ENCODE measurements at places on chromosomes 4 and X.

DNA sequence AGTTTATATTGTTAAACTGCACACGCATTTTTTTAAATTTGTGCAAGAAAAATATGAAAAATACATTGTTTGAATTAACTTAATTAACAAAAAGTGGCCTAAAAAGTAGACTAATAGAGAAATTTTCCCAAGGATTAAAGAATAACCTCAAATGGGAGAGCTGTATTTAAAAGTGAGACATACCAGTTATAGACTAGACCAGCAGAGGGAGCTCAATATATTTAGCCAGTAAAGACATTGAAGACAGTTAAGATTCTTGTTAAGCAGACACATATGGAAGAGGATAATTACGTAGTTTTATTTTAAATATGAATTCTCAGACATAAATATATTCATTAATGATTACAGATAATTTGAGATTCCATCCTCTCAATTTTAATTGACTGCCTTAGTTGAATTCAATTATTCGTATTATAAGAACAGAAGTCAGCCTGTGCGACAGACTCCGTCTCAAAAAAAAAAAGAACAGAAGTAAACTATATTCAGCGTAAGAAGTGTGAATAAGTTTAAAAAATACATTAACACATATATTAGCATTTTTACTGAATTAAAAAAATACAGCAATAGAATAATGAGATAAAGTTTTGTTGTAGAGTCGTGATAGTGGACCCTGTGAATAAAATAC is 64.8 kb downstream of the GLRA3 start:
- peak; percentile 8 for DNase-seq

GRCh38 chrX:39652336-39652735 is 445.4 kb downstream of the BCOR start:
- no peak for DNase-seq

GRCh38 chrX:109190542-109190941 is 291.3 kb downstream of the GUCY2F start:
- no peak for DNase-seq

DNA sequence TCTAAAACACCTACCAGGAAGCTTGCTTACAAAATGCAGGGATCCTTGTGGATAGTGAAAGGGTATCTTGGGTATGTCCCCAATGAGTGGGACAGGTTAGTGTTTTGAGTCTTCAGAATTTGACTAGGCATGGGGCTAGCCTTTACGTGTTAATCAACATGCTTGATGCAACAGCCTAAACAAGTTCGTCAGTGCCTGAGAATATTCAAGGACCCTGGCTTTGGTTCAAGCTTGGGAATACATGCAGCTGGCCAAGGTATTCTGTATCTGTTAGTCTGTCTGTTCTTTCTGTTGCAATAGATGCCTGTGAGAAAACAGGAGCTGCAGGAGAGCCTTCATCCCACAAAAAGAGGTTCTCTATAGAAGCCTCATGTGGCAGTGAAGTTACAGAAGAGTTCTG is 149.5 kb downstream of the CCNG2 start:
- no peak for DNase-seq

DNA sequence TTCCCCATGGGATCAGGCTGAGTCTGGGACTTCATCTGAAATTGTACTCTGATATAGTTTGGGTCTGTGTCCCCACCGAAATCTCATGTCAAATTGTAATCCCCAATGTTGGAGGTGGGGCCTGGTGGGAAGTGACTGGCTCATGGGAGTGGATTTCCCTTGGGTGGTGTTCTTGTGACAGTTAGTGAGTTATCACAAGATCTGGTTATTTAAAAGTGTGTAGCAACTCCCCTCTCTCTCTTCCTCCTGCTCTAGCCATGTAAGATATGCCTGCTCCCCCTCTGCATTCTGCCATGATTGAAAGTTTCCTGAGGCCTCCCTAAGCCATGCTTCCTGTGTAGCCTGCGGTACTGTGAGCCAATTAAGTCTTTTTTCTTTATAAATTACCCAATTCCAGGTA is 61.0 kb downstream of the RASGEF1B start:
- DNase-seq, result no peak
